Brain (organoid and tissue), 16 donors: ENCODE measurements at places on chromosomes 6 and 20.

DNA sequence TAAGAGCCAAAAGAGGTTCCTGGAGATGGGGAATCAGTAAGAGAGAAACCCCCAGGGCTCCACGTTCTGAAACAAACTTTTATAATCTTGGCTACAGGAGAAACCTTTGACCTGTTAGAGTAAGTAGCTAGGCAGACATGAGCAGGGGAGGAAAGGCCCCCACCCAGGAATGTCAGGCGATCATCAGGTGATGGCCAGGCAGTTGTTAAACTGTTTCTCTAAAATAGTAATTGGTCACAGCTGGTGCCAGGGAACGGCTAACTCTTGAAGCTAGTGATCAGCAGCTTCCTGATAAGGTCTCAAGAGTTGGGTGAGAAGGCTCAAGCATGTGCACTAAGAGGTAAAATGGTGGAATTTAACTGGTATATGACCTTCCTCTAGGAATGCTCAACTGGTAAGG lies 263.8 kb downstream of the HDGFL1 start:
- no peak for DNase-seq

DNA sequence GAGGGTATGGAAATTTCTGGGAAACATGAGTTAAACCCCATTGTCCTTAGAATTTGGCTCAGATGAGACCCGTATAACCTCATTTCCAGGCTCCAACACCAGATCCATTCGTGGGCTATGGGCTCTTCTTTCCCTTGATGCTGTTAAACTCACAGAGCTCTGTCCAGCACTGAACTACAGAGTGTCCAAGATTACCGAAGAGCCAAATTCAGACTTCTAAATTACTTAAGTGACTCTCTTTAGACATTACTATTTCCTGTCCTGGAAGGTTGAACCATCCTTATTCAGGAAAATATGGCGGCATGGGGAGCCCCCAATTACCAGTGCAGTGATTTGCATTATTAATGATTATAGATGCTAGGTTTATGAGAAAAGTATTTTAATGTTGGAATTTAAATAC lies 124.9 kb upstream of the EDN1 start:
- no peak for DNase-seq

DNA sequence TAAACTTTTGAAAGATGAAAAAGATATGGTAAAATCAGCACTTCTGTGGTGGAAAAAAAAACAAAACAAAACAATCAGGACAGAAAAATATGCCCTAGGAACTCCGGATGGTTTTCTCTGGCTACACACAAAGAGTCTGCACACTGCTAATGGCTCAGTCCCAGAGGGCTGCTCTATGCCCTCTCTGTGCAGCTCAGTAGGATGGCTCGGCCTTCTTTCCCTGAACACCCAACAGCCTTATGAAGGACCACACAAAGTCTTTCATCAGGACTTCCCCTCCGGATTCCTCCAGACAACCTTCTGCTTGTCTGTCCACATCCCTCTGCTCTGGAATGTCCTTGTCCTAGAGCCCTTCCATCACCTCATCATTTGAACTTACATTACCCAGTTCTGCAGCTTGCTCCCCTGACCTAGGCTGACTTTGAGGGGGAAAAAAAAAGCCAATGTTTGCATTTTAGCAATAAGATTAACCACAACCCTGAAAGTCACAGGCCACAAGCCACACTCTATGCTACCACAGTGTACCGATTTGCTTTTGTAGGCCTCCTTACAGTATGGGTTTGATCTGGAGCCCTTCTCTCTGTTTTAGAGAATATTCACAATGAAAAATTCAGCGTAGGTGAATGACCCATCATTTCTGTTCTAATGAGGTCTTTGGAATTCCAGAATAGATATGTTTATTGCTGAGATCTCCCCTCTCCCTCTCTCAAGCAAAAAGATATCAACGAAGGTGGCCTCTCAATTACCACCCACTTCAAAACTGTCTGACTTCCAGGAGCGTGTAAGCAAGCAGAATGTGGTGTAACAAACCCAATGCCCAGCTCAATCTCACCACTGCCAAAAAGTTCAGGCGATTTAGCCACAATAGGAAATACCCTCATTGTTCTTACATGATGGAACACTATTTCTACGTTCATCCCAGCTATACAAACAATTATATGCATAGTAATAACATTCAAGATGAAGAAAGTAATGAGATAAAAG lies 164.0 kb downstream of the GMDS start:
- no peak for DNase-seq

GRCh38 chr6:22411376-22412105 lies 114.7 kb upstream of the PRL start:
- no peak for DNase-seq

- DNase-seq, result peak; percentile 99
These were observed 33.1 kb upstream of the CHRNA4 start for GRCh38 chr20:63394069-63394919.
